ENCODE measurements at places on chromosomes 11 and 22. TPM values are rescaled to one million over a fixed set of nuclear protein-coding genes. Genes with fewer than 3 reads are reported as not detected.

Gene OTUB1
- total RNA-seq, result 31.4 TPM

Gene CDC42EP1
- total RNA-seq, result 1.6 TPM

Gene SCN4B
- 5.7 TPM for total RNA-seq

Gene FIBIN
- total RNA-seq, result 6.5 TPM

Gene DEPDC7
- 1.6 TPM for total RNA-seq

Gene ZNRF3
- total RNA-seq, result 7.3 TPM

Gene ART1
- total RNA-seq, result not detected

Gene FAM111B
- 2.9 TPM for total RNA-seq

Gene TBC1D10A
- total RNA-seq, result 10.6 TPM

Gene SYCE3
- not detected for total RNA-seq

Gene SGSM1
- 8.6 TPM for total RNA-seq

Gene RAB39A
- 52.2 TPM for total RNA-seq

Gene VPREB1
- total RNA-seq, result not detected

Gene SLC16A8
- 3.7 TPM for total RNA-seq

Gene TCN2
- total RNA-seq, result 11.0 TPM

Gene KCNJ5
- total RNA-seq, result 0.82 TPM

All from frontal cortex (tissue), 4 donors.